Ureter (tissue), 1 donor: ENCODE measurements at places on chromosomes 3 and 15. TPM values are rescaled to one million over a fixed set of nuclear protein-coding genes. Genes with fewer than 3 reads are reported as not detected.

The NRG4 gene
- total RNA-seq = 16.3 TPM

The NMD3 gene
- total RNA-seq = 67.2 TPM

The C2CD4B gene
- 2.8 TPM for total RNA-seq

The PLA2G4E gene
- 0.34 TPM for total RNA-seq

The MAP3K13 gene
- total RNA-seq = 44.2 TPM

The SLC12A1 gene
- not detected for total RNA-seq
